Left hindlimb (tissue), 1 donor: ENCODE measurements at places on chromosomes 1 and 21.

DNA sequence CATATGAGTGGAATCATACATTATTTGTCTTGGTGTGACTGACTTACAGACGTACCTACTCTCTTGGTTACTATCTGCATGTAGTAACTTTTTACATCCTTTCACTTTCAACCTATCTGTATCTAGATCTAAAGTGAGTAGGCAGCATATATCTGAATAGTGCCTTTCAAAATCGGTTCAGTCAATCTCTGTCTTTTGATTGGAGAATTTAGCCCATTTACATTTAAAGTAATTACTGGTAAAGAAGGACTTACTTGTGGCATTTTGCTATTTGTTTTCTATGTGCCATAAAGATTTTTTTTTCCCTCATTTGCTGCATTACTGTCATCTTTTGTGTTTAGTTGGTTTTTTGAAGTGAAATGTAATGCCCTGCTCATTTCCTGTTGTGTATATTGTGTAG, 14.2 kb downstream of the UTS2 start:
- DNase-seq, result no peak

DNA sequence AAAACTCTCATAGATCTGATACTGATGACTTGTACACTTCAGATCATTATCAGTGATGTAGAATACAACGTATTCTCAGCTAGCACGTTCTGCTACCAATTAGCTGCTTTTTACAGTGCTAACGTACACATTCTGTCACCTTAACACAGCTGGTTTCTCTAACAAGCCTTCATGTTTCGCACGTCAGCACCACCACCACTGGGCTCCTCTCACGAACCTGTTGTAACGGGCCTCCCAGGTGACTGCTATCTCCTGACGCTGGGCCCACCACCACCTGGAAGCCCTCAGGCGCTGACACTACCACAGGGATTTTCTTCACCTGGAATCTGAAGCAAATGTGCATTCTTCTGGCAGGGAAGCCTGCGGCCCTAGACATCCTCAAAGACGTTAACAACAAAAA, 19.8 kb downstream of the TOMM20 start:
- DNase-seq, result no peak

GRCh38 chr21:43950936-43951335, 61.2 kb upstream of the TRAPPC10 start:
- no peak for DNase-seq

DNA sequence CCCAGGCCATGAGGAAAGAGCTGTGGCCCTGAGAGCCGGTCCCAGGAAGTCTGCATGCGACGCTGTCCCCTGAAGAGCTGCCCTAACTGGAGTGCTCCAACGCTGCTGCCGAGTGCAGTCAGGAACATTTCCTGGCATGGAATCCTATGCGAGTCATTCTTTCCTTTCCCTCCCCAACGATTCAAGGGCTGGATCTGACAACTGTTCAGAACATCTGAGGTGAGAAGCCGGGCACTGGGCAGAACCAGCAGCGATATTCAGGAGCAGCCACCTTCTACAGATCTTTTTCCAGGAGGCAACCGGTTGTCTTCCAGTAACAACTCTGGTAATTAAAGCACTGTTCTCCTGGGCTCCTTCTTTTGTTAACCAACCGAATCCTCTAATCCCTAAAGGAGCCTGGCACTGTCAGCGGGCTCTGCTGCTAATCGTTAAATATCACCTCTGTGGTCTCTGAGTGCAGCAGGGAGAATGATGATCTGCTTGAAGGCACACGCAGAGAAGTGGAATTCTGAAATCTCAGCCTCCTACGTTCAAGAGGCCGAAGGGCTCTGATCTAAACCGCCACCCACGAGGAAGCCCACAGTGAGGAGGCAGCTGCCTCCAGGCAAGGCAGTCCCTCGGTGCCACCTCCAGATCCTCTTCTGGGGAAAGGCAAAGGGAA, 55.8 kb downstream of the SLC45A1 start:
- DNase-seq, result peak; percentile 78

DNA sequence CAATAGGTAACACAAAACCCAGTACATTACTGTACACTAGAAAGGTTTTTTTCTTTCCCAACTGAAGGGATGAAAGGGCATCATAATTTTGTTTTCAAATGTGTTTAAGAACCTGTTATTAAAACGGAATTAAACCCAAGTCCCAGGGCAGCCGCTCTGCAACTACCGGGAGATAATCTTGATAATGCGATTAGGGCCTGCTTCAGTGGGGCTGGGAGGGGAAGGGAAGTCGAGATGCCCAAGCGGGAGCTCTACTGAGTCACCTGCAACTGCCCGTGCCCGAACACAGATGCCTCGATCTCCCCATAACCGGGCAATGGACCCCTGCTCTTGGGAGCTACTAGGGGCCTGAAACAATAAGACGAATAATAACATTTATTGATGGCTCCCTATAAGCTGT, 61.4 kb downstream of the KAZN start:
- DNase-seq, result no peak

DNA sequence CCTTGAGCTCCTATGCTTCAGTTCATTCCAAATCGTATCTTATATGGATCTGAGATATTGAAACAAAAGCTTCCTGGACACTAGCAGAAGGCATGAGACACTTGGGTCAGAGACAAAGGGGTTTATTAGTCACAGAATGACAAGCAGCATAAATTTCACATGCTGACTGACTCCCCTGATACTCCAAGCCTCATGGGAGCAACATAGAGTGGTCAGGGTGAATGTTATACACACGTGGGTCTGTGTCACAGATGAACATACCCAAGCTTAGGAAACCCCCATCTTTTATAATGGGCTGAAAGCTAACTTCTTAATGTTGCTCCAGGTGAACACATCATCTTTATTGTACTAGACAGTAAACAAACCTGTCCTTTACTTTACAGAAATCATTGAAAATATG, 599.9 kb upstream of the RGS18 start:
- no peak for DNase-seq

DNA sequence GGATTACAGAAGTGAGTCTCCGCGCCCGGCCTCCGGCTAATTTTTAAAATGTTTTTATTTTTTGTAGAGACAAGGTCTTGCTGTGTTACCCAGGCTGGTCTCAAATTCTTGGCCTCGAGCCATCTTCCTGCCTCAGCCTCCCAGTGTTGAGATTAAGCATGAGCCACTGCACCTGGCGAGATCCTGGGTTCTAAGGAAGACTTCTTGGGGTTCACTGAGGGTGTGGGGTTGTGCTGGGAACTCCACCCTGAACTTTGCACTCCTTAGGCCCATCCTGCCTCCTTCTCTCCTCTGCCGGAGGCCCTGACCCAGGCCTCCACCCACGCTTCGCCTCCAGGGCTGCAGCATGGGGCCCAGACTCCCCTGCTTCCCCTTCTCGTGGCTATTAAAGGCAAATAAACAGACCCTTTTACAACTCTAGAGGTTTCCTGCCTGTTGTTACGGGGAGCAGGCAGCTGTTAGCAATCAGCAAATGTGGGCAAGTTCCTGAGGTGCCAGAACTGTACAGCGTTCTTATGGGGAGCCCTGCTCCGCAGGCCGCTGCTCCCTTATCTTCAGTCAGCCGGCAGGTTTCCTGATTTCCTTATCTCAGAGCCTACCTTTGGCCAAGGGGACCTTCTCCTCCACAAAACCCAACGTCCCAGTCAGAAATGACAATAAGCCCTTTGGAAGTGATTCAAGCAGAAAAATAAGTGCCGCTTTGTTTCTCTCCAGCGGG, 41.0 kb upstream of the LIN9 start:
- no peak for DNase-seq
